NCI-H1417 treated with DMSO at 0.1 percent for 48 hours (cell line): ENCODE measurements at places on chromosomes 7 and 10.

DNA sequence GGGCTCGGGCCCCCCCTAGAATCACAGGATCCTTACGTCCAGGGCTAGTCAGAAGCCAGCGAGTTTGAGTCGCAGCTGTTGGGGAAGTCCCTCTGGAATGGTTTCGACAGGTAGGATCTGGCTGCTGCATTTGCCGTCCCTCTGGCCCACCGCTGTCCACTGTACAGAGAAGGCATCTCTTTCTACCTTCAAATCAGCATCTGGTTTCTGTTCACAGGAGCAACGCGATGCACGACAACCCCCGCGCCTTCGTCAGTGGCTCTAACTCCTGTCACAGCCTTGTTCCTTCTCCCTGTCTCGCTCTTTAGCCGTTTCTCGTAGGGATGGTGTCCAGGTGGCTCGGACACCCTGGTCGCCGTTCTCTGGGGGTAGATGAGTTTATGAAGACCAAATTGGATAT is 11.2 kb upstream of the PFKFB3 start:
- DNase-seq, result no peak

- DNase-seq, result no peak
These were observed 50.9 kb downstream of the TPK1 start for GRCh38 chr7:144784943-144785342.

GRCh38 chr10:3067859-3068179 is 471 bp downstream of the PFKP start:
- DNase-seq, result no peak

DNA sequence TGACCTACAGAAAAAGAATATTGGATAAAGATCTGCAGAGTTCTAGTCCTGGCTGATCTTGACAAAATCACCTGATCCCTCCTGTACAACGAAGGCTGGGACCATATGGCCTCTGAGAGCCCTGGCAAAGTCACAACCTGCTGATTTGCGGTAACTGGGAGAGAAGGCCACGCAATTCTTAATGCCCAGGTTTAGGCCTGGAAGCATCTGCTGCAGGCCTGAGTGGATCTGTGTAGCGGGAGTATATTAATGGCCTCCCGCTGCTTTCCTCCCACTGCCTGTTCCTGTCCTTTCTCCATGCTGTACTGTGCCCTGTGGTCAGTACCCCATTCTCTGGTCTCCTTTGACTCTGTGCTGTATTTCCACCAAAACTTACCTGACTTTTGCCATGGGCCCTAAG is 24.2 kb downstream of the AKR1B1 start:
- DNase-seq, result no peak
